ENCODE measurements at places on chromosomes 6 and 20. TPM values are rescaled to one million over a fixed set of nuclear protein-coding genes. Genes with fewer than 3 reads are reported as not detected.

Gene RIMS4
- polyA plus RNA-seq, result 40.6 TPM

Gene CST3
- polyA plus RNA-seq, result 52.4 TPM

Gene MEI4
- not detected for polyA plus RNA-seq

Gene SMLR1
- not detected for polyA plus RNA-seq

Gene AGER
- polyA plus RNA-seq, result 7.5 TPM

Gene PLEKHG1
- polyA plus RNA-seq, result 2.6 TPM

Gene ADGRF4
- polyA plus RNA-seq, result not detected

Gene ZKSCAN8
- 17.2 TPM for polyA plus RNA-seq

Gene FHL5
- not detected for polyA plus RNA-seq

Gene CRISP3
- polyA plus RNA-seq, result not detected

Gene BFSP1
- 1.3 TPM for polyA plus RNA-seq

Gene MBOAT1
- polyA plus RNA-seq, result not detected

Gene HLA-DRB1
- polyA plus RNA-seq, result not detected

Gene HSPA1L
- 2.6 TPM for polyA plus RNA-seq

Gene BPIFA1
- polyA plus RNA-seq, result not detected

Gene OR2H2
- polyA plus RNA-seq, result not detected

Gene ZNF311
- polyA plus RNA-seq, result 4.7 TPM

Gene ADGRF5
- polyA plus RNA-seq, result not detected

Gene C6orf141
- not detected for polyA plus RNA-seq

Gene CD83
- polyA plus RNA-seq, result 15.8 TPM

Gene FRK
- polyA plus RNA-seq, result not detected

Gene OR2B3
- not detected for polyA plus RNA-seq

Gene NFATC2
- not detected for polyA plus RNA-seq

Gene LPA
- not detected for polyA plus RNA-seq

Gene MATN4
- not detected for polyA plus RNA-seq

Gene CD93
- not detected for polyA plus RNA-seq

Gene COL9A1
- polyA plus RNA-seq, result 1.8 TPM

Gene BNIP5
- polyA plus RNA-seq, result not detected

Gene BMP7
- polyA plus RNA-seq, result 3.6 TPM

Gene RAB44
- not detected for polyA plus RNA-seq

Gene GTSF1L
- not detected for polyA plus RNA-seq

Gene RUNX2
- polyA plus RNA-seq, result not detected

All from neural cell (in vitro differentiated cells).